ENCODE measurements at places on chromosomes 11 and 22.

GRCh38 chr11:57109331-57109730, 72.4 kb upstream of the LRRC55 start:
- DNase-seq: no peak

DNA sequence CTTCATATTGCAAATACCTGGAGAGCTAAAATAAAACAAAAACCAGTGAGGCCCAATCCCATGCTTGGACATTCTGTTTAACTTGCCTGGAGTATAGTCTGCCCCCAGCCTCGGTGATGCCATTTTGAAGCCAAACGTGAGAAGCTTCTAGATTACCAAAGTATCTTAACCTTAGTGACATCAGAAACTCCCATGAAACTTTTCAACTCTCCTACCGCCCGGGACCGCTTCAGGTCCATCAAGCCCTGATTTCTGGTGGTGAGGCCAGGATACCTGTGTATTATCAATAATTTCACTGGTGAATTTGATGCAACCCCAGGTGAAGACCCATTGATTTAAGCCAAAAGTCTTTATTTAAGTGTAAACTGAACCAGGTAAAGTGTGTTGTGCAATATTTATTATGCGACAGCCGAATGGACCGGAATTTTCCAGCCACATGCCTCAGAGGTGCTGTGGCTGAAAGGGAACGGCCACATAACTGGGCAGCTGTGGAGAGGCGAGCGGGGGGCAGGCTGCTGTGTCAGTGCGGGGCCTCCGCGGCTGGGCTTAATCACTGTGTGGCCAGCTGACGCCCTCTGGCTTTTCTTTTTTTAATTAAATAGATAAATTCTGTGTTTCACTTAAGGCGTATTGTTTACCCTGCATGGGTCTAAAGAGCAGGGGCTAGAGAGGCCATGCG, 385.5 kb upstream of the B3GAT1 start:
- no peak for DNase-seq

DNA sequence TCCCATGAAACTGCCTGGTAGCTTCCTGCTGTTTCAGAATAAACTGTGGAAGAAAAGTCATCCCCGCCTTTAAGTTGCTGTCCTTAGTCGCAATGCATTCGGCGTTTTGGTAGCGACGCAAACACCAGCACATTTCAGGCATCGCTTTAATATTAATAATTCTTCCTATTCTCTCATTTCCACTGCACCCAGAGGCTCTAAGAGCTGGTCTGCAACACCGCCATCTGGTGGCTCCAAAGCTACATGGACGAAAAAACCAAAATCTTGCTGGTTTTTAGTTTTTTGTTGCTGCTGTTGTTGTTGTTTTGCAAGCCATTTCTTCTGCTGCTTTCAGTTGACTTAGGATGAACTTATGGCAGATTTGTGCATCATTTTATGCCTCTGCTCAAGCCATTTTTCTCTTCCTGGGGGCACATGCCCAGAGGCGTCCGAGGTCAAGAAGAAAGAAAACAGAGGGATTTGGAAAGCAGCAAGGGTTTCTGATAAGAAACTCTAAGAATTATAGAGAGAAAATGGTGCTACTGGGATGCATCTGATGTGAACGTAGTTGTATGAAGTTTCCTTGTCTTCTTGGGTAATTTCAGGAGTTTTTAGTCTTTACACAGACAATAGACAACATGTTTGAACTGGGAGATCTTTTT, 345.4 kb upstream of the KIRREL3 start:
- no peak for DNase-seq

GRCh38 chr11:134001088-134001487, 44.3 kb upstream of the IGSF9B start:
- DNase-seq: no peak

GRCh38 chr11:120645639-120646038, 134.1 kb downstream of the GRIK4 start:
- no peak for DNase-seq

DNA sequence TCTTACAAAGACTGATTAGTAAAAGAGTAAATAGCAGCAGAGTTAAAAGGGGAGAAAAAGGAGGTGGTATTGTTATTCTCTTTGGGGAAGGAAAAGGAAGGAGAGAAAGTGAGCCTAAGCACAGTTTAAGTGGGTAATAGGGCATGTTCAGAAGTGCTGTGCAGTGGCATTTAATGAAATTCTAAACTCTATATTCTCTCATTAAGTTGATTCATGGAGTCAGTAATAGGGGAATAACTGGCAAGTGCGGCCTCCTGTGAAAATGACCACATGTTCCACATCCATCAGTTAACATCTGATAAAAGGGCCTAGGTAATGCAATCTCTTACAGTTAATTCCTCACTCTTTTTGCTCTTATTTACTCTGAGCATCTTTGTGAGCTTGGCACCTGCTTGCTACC, 516.7 kb downstream of the JRKL start:
- DNase-seq: no peak

DNA sequence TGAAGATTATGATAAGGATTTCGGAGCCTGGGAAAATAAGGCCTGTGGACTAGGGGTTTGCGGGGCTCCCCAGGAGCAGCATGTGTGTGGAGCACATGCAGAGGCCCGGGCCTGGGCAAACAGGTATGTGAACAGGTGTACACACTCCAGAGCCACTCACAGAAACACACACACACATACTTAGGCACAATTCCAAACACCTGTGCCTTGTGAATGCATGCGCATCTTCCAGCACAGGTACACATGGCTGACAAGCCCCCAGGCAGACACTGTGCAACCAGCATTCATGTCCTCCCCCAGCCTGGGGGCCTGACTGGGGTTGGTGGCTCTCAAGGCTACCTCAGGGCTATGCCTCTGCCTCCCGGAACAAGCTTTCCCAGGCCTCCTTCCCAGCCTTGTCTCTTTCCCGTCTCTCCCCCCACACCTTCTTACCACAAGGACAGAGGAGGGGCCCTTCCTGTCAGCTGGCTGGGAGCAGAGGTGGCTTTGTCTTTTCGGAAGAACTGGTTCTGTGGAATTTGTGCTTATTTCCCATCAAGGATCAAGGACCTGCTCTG, 2.6 kb upstream of the P2RY6 start:
- no peak for DNase-seq

GRCh38 chr11:15714641-15715399, 600.1 kb downstream of the INSC start:
- DNase-seq: no peak

DNA sequence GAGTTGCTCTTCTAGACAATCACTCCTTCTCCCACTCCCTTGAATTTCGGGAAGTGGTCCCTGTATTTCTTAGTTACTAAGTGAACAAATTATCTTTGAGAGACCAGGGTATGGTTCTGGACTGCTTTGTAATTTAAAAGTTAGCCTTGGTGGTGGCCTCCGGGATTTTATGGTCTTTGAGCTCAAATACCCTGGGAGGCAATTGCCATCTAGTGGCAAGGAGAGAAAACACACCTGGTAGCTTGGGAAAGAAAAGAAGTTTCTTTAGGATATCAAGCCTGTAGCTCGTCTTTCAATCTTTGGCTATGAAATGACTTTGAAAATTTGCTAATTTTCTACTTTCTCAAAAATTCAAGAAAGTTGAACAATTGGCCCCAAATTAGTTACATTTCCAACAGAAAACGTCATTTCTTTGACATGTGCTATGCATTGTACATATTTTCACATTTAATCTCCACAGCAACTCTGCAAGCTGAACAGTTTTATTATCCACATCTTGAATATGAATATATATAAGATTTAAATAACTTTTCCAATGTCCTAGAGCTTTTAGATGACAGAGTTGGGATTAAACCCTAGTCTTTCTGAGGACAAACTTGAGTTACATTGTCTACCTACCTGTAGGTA, 39.1 kb downstream of the MMP27 start:
- no peak for DNase-seq

Data from stimulated activated CD8-positive, alpha-beta memory T cell treated with anti-CD3 and anti-CD28 coated beads, Interleukin-4, amount 100 ng/mL, for 24 hours (primary cell).